ENCODE measurements at places on chromosomes 11 and 22.
A peak's percentile ranks its signal among the peaks of the same experiment; 100 is the strongest.

DNA sequence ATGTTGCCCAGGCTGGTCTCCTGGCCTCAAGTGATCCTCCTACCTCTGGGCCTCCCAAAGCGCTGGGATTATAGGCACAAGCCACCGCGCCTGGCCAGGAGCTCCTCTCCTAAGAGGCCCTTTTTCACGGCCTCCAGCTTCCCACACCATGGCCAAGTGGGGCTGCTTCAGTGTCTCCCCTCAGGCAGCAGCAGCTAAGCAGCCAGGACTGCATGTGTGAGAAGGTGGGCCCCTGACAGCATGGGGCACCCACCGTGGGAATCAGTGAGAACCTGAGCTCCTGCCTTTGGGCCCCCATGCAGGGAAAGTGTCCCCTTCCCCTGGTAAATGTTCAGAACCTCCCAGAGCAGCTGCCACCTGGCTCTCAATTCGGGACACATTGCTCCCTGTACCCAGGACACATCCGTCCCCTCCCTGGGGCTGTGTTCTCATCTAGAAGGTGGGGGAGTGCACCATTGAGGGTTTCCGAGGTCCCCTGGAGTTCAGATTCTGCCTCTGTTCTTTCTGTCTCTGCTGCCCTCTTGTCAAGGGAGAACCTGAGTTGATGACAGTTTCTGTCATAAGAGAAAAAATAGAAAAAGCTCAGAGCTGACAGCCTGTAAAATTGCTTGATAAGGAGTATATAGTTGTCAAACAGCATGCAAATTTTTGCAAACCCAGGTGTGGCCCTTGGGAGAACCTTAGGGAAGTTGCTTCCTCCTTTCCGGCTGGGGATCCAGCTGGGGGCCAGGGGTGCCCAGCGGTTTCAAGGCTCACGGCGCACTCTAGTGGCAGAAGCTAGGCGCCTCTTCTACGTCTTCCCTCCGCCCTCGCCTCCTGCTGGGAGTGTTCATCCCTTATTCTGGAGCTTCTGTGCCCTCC is 29.7 kb downstream of the FAM83F start:
- DNase-seq: peak; percentile 55

DNA sequence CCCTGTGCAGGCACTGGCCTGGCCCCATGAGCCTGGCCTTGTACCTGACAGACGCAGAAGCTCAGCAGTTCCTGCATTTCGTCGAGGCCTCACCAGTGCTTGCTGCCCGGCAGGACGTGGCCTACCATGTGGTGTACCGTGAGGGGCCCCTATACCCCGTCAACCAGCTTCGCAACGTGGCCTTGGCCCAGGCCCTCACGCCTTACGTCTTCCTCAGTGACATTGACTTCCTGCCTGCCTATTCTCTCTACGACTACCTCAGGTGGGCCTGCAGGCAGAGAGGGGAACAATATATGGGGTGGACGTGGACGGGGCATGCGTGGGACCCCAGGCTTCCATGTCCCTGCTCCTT is 4.9 kb downstream of the LARGE2 start:
- no peak for DNase-seq

DNA sequence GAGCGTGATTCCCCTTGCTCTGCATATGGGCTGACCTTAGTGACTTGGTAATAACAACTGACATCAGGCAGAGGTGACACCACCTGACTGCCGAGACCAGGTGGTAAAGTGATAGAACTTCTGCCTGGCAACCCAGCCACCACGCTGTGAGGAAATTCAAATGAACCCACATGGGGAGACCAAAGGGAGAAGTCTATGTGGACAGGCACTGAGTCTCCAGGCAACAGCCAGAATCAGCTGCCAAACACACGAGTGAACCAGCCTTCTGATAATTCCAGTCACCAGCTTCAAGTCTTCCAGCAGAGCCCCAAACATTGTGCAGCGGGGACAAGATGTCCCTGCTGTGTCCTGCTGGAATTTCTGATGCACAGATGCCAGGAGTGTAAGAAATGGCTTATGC is 29.7 kb downstream of the SPATA19 start:
- no peak for DNase-seq

GRCh38 chr11:6895010-6895409 is 2.7 kb upstream of the OR2D2 start:
- no peak for DNase-seq

DNA sequence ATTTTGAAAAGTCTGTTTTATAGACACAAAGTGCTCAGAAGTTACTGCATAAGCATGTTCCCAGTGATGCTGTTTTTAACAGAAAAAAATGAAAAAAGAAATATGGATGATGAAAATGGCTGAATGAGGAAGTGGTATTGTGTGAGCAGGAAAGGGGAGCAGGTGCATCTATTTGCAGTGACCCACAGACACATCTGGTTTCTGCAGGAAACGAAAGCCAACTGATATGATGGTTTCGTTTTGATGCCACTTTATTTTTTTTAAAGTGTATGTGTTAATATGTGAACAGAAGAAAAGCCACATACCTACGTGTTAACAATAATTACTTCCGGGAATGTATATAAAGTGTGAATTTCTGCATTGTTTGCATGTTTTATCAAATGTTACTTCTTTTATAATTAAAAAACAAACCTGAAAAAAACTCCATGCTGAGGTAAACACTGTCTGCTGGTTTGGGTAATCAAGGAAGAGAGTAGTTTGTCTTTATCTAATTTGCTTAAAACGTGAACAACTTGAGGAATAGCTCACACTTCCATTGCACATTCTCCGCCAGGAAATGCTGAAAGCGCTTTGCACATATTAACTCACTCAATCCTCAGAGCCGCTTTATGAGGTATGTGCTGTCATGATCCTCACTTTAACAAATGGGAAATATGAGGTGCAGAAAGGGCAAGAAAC is 1335.9 kb downstream of the TBC1D22A start:
- DNase-seq: no peak

GRCh38 chr11:107140983-107141382 is 122.7 kb upstream of the GUCY1A2 start:
- no peak for DNase-seq

- DNase-seq: peak; percentile 66
These were observed 1.1 kb upstream of the CD6 start for GRCh38 chr11:60970369-60970774.

DNA sequence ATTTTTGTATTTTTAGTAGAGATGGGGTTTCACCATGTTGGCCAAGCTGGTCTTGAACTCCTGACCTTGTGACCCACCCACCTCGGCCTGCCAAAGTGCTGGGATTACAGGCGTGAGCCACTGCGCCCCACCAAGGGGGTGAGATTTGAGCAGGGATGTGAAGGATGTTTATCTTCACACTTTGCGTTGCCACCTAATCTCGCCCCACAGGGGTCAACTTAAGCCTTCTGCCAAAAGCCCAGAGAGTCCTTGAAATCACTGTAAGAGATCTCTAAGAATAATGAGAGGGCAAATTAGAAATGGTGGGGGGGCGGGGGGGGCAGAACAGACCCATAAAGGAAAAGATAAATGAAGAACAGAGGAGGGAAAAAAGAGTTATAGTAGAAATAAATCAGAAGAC is 158.3 kb upstream of the TIMP3 start:
- DNase-seq: no peak

Data from inflammatory macrophage (primary cell).